HFFc6 (cell line): ENCODE measurements at places on chromosomes 2 and 18. TPM values are rescaled to one million over a fixed set of nuclear protein-coding genes. Genes with fewer than 3 reads are reported as not detected.

DNA sequence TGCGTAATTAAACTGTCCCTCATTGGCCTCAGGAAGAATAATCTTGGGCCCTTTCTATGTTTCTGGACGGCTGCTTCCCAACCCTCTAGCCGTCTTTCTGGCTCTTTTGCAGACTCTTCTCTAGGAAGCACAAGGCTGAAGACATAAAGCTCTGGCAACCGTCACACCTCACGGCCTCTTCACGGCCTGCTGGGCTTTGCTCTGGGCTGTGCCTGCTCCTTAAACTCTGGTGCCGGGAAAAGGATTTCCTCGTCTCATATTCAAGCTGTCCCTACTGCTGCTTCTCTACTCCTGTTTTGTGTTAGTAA, 36.0 kb upstream of the WIPF1 start:
- no peak for DNase-seq

GRCh38 chr2:75607400-75607798, 39.2 kb upstream of the MRPL19 start:
- no peak for DNase-seq

DNA sequence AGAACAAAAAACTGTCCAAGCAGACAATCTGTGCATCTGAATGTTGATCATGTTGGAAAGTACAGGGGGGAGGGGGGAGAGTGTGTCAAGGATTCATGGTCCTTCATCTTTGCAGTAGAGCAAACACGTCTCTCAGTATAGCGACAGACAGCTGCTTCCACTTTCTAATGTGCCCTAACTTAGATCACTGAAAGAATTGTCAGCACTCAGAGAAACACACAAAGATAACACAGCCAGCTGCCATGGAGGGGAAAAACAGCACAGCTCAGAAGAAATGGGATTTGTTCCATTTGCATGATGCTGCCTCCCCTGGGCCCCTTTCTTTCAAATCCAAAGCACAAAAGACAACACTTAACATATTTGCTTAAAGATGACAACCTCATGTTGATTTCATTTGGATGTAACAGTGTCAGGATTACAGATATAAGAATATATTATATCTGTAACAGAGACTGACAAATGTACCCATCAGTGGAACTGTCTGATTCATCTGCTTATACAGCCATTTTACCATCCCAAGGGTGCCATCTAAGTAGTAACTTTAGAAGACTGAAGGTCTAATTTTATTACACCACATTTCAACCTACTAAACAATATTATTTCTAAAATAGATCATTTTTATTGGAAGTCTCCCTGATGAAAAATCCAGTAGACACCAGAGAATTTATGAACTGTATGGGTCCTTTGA, 17.7 kb downstream of the FIGN start:
- DNase-seq, result no peak

GRCh38 chr2:117875786-117876185, 61.3 kb downstream of the DDX18 start:
- DNase-seq, result no peak

Gene TRIM43
- not detected in 3 replicates for total RNA-seq

Gene FMNL2
- total RNA-seq, result 13.3 to 20.4 TPM (median 18.5 TPM) in 3 replicates

Gene KCNG3
- total RNA-seq, result not detected in 3 replicates

Gene CFAP53
- 0.12 TPM in 1 of 3 replicates, not detected in the others for total RNA-seq
